Stimulated activated CD4-positive, alpha-beta T cell treated with anti-CD3 and anti-CD28 coated beads, Interleukin-4, amount 100 ng/mL, for 1 hour (primary cell): ENCODE measurements at places on chromosomes 7 and 10.

GRCh38 chr10:92238586-92239098 is 52.2 kb downstream of the CPEB3 start:
- DNase-seq = no peak

GRCh38 chr10:129371541-129371940 is 95.5 kb upstream of the MGMT start:
- DNase-seq = no peak

- DNase-seq = no peak
Observed at GRCh38 chr7:70655694-70656093, 476.2 kb upstream of the GALNT17 start.

DNA sequence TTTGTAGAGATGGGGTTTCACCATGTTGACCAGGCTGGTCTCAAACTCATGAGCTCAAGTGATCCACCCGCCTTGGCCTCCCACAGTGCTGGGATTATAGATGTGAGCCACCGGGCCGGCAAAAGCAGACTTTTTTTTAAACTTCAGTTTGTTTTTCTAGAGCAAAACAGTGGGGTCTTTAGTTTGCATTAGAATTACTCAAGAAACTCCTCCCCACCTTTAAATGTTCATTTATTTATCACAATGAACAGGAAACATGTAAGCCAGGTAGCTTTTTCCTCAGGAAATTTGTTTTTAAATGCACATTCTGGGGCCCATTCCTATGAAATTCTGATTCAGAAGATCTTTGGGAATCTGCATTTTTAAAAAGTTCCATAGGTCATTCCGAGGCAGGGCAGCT is 56.0 kb upstream of the JAZF1 start:
- no peak for DNase-seq

- DNase-seq = no peak
Observed at GRCh38 chr7:117581424-117581823, 101.6 kb downstream of the CFTR start.

- no peak for DNase-seq
Observed at GRCh38 chr7:73671322-73671661, 3.7 kb downstream of the VPS37D start.

DNA sequence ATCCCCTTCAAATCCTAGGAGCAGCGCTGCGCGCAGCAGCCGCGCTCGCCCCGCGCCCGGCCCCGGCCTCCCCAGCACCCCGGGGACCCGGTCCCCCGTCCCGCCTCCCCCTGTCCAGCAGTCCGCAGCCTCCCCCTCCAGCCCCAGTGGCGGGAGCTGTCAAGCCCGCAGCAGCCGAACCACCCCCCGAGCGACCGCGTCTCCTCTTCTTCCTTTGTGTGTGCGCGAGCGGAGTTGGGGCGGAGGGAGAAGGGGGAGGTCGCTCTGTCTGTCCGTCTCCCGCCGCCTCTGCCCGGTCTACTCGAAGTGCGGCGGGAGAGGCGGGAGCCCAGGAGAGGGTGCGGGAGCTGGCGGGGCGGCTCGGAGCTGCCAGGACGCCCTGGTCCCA is 375 bp upstream of the CHN2 start:
- no peak for DNase-seq

DNA sequence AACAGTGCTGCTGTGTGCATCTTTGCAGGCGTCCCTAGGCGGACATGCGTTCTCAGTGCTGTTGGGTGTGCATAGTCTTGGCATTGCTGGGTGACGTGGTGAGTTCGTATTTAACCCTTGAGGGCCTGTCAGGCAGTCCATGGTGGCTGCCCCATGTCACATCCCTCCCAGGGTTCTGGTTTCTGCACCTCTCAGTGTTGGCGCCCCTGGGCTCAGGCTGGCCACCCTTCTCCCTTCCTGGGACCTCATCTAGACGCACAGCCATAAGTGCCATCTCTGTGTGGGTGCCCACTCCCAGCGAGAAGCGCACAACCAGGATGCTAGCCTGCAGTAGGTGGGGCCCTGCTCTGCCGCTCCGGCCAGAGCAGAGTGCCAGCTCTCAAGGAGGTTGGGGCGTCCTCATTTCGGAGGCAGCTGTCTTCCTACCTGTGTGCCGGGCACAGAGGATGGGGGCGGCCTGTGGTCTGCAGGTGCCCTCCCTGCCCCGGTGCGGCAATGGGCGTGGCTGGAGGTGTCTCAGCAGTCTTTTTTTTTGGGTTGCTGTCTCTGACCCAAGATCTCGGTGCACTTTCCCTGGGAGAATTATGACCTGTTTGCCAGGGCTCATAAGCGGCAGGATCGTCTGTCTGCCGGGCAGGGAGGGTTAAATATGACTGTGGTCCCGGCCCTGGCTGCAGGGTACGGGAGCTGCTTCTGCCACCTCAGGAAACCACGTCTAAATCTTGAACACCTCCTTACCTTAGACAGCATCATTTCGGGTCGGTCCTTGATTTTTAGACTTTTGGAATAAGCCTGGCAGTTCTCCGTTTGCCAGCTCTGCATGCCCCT is 6.5 kb downstream of the INPP5A start:
- no peak for DNase-seq

GRCh38 chr7:4268040-4268965 is 413.8 kb upstream of the FOXK1 start:
- DNase-seq = no peak

- no peak for DNase-seq
Observed at GRCh38 chr7:106031300-106032035, 68.4 kb downstream of the CDHR3 start.

- peak; percentile 44 for DNase-seq
Observed at GRCh38 chr10:14409247-14409646, 78.5 kb upstream of the FRMD4A start.

DNA sequence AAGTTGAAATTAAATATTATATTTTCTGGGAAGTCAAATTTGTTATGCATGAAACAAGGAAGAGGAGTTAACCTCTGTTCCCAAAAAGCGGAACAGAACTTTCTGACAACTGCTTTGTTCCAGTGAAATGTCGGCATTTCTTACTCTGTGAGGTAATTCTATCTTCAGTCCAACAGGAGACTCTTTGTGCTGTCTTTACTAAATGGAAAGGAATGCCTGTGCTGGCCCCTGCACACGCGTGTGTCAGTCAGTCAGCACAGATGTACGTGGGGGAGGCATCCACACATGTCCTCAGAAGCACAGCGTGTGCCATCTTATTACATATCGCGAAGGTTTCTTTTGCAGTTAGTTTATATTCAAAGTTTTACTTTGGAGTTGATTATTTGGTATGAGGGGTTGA is 37.5 kb downstream of the NET1 start:
- DNase-seq = no peak
